Stimulated activated CD4-positive, alpha-beta T cell treated with anti-CD3 and anti-CD28 coated beads, Interleukin-1b, Interleukin-23, amount 100 ng/mL, for 48 hours (primary cell): ENCODE measurements at places on chromosomes 5 and 9.

DNA sequence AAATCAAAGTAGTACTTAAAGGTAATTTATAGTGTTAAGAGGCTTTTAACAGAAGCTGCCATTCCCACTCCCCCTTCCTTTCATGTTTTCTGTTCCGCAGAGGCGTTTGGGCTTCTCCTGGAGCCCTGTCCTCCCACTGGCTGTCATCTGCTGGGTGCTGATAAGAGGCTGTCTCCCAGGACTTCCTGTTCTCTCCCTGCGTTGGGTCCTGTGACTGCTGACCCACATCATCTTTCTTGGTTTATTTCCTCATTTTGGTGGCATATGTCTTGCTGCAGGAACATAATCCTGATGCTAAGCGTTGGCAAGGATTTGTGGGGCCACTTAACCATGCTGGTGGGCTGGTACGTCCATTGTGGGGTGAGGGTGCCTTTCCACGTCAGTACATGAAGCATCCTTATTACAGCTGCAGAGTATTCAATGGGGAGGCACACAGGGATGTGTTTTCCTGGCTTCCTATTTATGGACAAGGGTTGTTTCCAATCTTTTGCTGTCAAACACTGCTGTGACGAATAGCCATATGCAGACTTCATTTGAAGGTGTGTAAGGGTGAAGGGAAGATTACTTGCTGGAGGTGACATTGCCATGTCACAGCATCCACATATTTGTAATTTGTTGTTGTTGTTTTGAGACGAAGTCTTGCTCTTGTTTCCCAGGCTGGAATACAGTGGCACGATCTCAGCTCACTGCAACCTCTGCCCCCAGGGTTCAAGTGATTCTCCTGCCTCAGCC is 22.3 kb upstream of the RNF130 start:
- no peak for DNase-seq

- peak; percentile 47 for DNase-seq
These were observed 47.3 kb upstream of the PHYKPL start for GRCh38 chr5:178279723-178280438.

GRCh38 chr5:173809014-173809413 is 79.1 kb upstream of the CPEB4 start:
- DNase-seq, result no peak

DNA sequence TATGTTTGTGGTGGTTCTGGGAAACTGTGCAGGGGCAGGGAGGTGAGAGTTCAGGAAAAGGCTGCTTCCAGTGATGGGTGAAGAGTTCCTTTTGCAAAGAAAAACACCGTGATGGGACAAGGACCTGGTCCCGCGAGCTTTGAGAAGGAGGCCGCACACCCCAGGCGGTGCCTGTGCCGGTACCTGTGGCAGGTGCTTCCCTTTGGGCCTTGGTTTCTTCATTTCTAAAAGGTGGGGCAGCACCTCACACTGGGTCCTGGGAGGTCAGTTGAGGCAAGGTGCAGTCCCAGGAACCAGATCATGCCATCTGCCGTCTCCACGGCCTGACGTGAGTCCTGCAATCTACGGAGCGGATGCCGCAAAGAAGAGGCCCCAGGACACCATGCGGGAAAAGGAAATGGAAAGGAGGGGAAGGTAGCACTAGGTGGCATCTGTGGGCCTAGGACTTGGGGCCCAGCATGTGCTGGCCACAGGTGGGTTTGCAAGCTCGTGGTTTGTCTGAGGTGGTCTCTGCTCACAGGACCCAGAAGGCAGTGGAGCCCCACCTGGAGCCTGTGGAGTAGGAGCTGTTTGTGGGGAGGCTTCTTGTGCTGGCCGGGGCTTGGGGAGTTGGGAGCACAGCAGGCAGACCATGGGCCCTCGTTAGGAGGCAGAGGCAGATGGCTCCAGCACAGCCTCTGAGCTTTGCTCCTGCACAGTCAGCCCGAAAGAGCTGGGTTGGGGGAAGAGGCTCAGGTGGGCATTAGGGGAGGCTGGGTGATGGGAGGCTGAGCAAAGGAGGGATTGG is 131.6 kb downstream of the CACNA1B start:
- no peak for DNase-seq

DNA sequence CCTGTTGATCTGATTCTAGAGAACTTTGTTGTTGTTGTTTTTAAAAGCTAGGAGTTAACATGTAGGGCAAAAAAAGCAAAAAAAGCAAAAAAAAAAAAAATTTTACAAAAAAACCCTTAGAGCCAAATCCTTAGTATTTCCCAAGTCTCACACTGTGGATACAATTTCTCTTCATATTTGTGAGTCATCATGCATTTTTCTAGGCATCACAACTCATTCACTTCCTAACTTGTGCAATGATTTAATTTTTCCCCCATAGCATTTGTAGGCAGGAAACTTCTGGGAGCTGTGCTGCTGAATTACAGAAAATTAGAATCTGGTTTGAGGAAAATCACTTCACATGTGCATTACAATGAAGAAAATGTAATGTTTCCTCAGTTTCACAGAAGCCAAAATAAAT is 91.9 kb downstream of the MARCHF3 start:
- no peak for DNase-seq

DNA sequence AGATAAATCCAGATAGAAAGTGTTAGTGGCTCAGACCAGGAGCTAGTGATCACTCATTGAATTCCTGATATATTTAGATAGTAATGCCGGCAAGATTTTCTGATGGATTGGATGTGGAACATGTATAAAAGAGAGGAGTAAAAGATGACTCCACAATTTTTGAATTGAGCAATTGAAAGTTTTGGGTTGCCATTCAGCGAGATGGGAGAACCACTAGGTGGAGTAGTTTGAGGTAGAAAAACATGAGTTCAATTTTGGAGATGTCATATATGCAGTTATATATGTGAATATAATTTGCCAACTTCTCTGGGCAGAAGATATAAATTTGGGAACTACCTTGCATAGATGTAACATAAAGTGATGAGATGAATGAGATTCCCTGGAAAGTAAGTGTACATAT is 502.5 kb upstream of the SEMA6A start:
- DNase-seq, result no peak

GRCh38 chr9:137192859-137193258 is 4.4 kb downstream of the SSNA1 start:
- DNase-seq, result no peak
